HepG2 (cell line): ENCODE measurements at places on chromosomes 1 and 21. TPM values are rescaled to one million over a fixed set of nuclear protein-coding genes. Genes with fewer than 3 reads are reported as not detected.

Gene TXNIP
- polyA plus RNA-seq = 237 and 283 TPM in 2 replicates

Gene ST6GALNAC5
- not detected in 2 replicates for polyA plus RNA-seq

Gene FCRL2
- polyA plus RNA-seq = not detected in 2 replicates

Gene AIRE
- polyA plus RNA-seq = not detected in 2 replicates

Gene OR2AK2
- not detected in 2 replicates for polyA plus RNA-seq

Gene AVPR1B
- polyA plus RNA-seq = 0.05 and 0.07 TPM in 2 replicates

Gene RIPPLY3
- polyA plus RNA-seq = 2.1 and 2.9 TPM in 2 replicates

Gene ROR1
- 0.58 and 0.67 TPM in 2 replicates for polyA plus RNA-seq

Gene AMY1C
- not detected in 2 replicates for polyA plus RNA-seq

Gene OR2T12
- polyA plus RNA-seq = not detected in 2 replicates

Gene USP16
- 12.0 and 16.5 TPM in 2 replicates for polyA plus RNA-seq

Gene CLCA1
- polyA plus RNA-seq = not detected in 2 replicates

Gene MFAP2
- polyA plus RNA-seq = 1.4 and 2.1 TPM in 2 replicates

Gene MARK1
- polyA plus RNA-seq = not detected in 2 replicates

Gene PLCH2
- 0.67 and 1.3 TPM in 2 replicates for polyA plus RNA-seq

Gene CEP350
- polyA plus RNA-seq = 6.1 and 7.6 TPM in 2 replicates

Gene FCN3
- not detected in 2 replicates for polyA plus RNA-seq

Gene GLIS1
- 0.03 TPM in 1 of 2 replicates, not detected in the other for polyA plus RNA-seq

Gene C1orf87
- not detected in 2 replicates for polyA plus RNA-seq

Gene SYNC
- polyA plus RNA-seq = 2.1 and 2.4 TPM in 2 replicates

Gene CXADR
- polyA plus RNA-seq = 99.1 and 110 TPM in 2 replicates

Gene ACTA1
- 1.4 and 3.0 TPM in 2 replicates for polyA plus RNA-seq

Gene LMOD1
- polyA plus RNA-seq = not detected in 2 replicates

Gene C1QA
- not detected in 2 replicates for polyA plus RNA-seq

Gene CELSR2
- polyA plus RNA-seq = 6.6 and 7.8 TPM in 2 replicates

Gene JAM2
- 0.04 and 0.07 TPM in 2 replicates for polyA plus RNA-seq

Gene C1orf185
- not detected in 2 replicates for polyA plus RNA-seq

Gene ANGPTL7
- polyA plus RNA-seq = not detected in 2 replicates

Gene SLC1A7
- polyA plus RNA-seq = 2.0 and 4.8 TPM in 2 replicates

Gene EPHA10
- polyA plus RNA-seq = 0.11 and 0.29 TPM in 2 replicates

Gene IL19
- not detected in 2 replicates for polyA plus RNA-seq

Gene TFF1
- polyA plus RNA-seq = 19.4 and 47.1 TPM in 2 replicates

Gene PLA2G2D
- not detected in 2 replicates for polyA plus RNA-seq

Gene FCRL6
- polyA plus RNA-seq = not detected in 2 replicates

Gene RPL5
- polyA plus RNA-seq = 2,158 and 2,520 TPM in 2 replicates

Gene OLIG2
- not detected in 2 replicates for polyA plus RNA-seq

Gene STUM
- polyA plus RNA-seq = not detected in 2 replicates

Gene LCK
- 1.8 and 3.1 TPM in 2 replicates for polyA plus RNA-seq

Gene TMOD4
- polyA plus RNA-seq = 0.61 and 0.66 TPM in 2 replicates

Gene THEM5
- not detected in 2 replicates for polyA plus RNA-seq

Gene CLEC20A
- not detected in 2 replicates for polyA plus RNA-seq

Gene TTC13
- polyA plus RNA-seq = 5.8 and 6.8 TPM in 2 replicates

Gene NES
- polyA plus RNA-seq = 1.7 and 2.5 TPM in 2 replicates

Gene FMO5
- polyA plus RNA-seq = 149 and 155 TPM in 2 replicates

Gene NTRK1
- not detected in 2 replicates for polyA plus RNA-seq

Gene LPAR3
- polyA plus RNA-seq = not detected in 2 replicates
